ENCODE measurements at places on chromosomes 7 and 10. TPM values are rescaled to one million over a fixed set of nuclear protein-coding genes. Genes with fewer than 3 reads are reported as not detected.

NRCAM gene
- 0.60 TPM for total RNA-seq

LAMTOR4 gene
- 120 TPM for total RNA-seq

NOS3 gene
- total RNA-seq, result 9.3 TPM

BRAF gene
- total RNA-seq, result 30.8 TPM

STK32C gene
- 19.9 TPM for total RNA-seq

ATG9B gene
- 6.9 TPM for total RNA-seq

ACTL6B gene
- total RNA-seq, result not detected

ATRNL1 gene
- total RNA-seq, result 0.21 TPM

LRRC18 gene
- total RNA-seq, result not detected

SNX8 gene
- total RNA-seq, result 37.1 TPM

OR9A4 gene
- not detected for total RNA-seq

ELN gene
- total RNA-seq, result not detected

DTX2 gene
- 22.4 TPM for total RNA-seq

ATOH7 gene
- total RNA-seq, result not detected

GJD4 gene
- not detected for total RNA-seq

TAS2R41 gene
- total RNA-seq, result not detected

SNX10 gene
- 35.5 TPM for total RNA-seq

BMI1 gene
- 52.9 TPM for total RNA-seq
